DMS79 treated with DMSO at 0.1 percent for 48 hours (cell line): ENCODE measurements at places on chromosomes 2 and 18.

- no peak for DNase-seq
Observed at GRCh38 chr2:113056521-113056920, 2.5 kb upstream of the IL36RN start.

DNA sequence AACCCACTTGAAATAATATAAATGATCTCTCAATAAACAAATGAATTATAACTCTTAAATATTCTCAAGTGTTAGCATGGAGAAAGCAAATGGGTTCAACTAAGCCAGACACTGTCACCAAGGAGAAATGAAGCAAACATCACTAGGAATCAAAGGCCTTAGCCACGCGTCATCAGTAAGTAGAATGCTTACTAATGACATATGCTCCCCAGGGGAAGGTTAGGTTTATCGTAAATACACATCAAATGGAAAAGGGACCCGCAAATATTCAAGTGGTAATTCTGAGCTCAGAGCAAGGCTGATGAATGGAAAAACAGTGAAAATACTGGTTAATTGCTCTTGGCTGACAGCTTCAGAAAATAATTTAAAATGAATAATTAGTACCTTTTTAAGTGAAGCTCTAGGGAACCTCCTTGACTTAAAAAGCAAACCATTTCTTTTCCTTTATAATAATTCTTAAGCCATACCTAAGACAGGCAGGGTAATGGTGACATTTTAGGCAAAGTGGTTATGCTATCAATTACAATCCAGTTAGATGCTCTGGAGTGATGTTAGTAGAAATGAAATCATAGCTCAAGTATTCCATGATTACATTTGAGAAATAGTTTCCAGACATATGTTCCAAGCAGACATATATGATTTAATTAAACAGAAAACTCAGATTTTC is 101.5 kb downstream of the ALPK2 start:
- DNase-seq = peak; percentile 77

DNA sequence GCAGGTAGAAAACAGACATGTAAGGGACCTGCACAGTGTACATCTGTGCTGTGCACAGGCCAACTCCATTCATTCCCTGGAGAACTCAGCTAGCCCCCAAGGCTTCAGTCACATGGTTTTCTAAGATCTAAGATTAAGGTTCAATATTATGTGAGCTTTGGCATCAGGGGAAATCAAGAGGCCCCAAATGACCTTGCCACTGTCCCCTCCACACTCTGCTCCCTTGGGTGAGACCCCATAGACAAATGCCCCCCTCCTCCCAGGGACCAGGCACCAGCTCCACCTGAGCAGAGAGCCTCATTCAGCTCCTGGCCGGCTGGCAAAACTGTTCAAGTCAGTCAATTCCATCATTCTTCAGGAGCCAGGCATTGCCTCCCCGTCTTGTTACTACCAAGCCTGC is 93.6 kb upstream of the TMEM18 start:
- DNase-seq = no peak

DNA sequence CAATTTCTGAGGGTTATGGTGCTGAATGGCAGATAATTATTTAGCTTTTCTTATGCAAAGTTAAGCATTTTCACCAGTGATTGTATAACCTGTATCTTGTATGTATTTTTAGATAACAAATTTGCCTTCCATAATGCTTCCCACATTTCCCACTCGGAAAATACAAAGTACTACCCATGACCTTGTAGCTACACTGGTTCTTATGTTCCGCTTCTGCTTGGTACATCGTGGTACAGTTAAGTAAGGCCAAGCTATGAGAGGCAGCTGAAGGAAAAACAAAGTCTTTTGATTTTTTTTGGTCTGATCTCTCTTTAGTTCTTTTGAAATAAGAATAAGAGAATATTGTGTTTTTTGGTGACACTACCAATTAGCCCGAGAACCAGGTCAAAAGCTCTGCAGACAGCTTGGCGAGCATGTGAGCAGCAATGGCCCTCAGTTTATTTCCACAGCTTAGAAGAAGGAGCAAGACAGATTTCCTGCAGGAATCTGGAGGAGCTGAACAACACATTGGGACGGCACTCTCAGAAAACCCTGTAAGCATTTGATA is 26.8 kb downstream of the SH3YL1 start:
- no peak for DNase-seq

GRCh38 chr18:34492652-34493051 is 217.4 kb upstream of the DTNA start:
- peak; percentile 19 for DNase-seq

GRCh38 chr2:40859617-40860016 is 407.7 kb upstream of the SLC8A1 start:
- no peak for DNase-seq

DNA sequence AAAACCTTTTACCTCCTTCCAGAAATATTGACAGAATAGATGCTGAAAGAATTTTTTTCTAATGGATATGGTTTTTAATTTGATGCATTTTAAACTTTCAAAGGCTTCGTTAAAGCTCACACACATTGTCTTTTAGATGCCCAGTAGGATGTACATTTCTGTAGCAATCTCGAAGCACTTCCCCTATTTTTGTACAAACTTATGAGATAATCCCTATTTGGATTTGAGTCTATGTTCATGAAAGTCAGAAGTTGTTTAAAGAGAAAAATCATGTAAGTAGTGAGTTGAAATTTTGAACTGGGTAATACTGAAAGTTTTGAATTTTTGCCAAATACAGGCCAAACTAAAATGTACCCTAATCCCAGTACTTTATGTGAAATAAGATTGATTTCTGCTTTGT is 38.1 kb upstream of the MMADHC start:
- DNase-seq = no peak

- DNase-seq = no peak
Observed at GRCh38 chr2:112345030-112346027, 69.9 kb downstream of the ZC3H6 start.

- DNase-seq = no peak
Observed at GRCh38 chr2:168159754-168160585, 87.4 kb downstream of the STK39 start.

DNA sequence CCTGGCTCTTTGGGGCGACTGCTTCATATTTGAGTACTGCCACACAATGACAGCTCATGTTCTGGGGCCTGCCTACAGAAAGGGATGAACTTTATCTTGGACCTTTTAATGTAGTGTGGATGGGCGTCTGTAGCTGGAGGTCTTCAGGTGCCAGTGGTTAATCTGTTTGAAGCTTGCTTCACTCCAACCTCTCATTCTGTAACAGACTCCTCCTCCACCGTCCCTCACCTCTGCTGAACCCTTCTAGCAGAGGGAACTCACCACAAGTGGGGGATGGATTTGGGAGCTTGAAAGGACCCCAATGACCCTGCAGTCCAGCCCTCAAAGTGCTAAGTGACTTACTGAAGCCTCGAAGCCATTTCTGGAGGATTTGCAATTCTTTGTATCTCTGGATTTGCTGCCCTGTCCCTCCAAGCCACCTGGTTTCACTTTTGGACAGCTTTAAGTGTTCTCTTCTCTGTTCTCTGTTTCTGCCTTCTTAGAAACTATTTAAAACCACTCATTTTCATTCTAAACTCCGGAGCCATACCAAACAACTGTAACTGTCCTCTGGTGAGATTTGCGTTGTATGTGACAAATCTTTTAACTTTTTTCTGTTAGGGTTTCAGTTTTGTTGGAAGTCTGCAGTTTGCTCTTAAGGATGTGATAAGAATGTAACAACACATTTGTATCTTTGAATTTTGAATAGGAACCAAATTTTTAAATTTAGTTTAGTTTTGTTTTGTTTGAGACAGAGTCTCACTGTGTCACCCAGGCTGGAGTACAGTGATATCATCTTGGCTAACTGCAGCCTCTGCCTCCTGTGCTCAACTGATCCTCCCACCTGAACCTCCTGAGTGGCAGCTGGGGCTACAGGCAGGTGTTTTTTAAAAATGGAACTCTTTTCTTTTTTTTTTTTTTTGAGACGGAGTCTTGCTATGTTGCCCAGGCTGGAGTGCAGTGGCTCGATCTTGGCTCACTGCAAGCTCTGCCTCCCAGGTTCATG is 37.0 kb upstream of the CASP8 start:
- no peak for DNase-seq

- DNase-seq = no peak
Observed at GRCh38 chr2:123532126-123532525, 493.0 kb upstream of the CNTNAP5 start.

- no peak for DNase-seq
Observed at GRCh38 chr2:239700686-239701345, 300.0 kb upstream of the HDAC4 start.

- no peak for DNase-seq
Observed at GRCh38 chr2:215022418-215022817, 116.0 kb downstream of the ABCA12 start.

- no peak for DNase-seq
Observed at GRCh38 chr18:21739604-21740537, 721 bp upstream of the MIB1 start.

GRCh38 chr2:60331115-60331809 is 222.2 kb downstream of the BCL11A start:
- DNase-seq = peak; percentile 89

- no peak for DNase-seq
Observed at GRCh38 chr2:129078548-129078947, 759.9 kb upstream of the HS6ST1 start.

- DNase-seq = no peak
Observed at GRCh38 chr18:3066341-3067110, 53.6 kb upstream of the LPIN2 start.

DNA sequence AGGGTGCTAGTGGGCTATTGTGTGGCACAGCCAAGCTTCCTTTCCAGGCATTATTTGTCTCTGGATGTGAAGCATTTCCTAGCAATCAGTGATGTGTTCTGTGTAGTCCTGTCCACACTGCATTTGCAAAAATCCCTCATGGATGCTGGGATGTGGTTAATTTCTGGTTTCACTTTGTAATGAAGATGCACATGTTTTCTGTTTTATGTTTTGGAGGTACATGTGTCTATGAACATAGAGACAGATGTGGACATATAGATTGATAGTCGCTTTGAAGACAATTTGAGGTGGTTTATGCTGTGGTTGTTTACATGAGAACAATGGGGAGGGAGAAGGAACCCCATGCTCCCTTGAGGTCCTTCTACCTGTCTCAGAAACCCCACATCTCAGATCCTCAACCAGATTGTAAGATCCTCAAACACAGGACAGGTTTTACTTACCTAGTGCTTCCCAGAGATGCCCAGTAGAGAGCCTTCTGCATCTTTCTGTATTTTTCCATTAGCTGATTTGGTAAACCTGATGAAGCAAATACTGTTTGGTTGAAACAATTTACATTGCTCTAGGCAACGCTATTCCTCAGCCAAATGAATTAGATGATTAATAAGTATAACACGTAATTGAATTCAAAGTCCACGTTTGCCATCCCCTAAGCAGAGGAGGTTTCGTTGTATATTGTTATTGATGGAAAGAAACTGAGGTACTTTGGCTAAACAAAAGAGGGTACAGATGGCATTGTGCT is 204.4 kb downstream of the SPP2 start:
- no peak for DNase-seq

- peak; percentile 85 for DNase-seq
Observed at GRCh38 chr2:219684721-219685689, 57.6 kb downstream of the SLC4A3 start.

GRCh38 chr2:188966079-188966571 is 8.0 kb upstream of the COL3A1 start:
- no peak for DNase-seq

DNA sequence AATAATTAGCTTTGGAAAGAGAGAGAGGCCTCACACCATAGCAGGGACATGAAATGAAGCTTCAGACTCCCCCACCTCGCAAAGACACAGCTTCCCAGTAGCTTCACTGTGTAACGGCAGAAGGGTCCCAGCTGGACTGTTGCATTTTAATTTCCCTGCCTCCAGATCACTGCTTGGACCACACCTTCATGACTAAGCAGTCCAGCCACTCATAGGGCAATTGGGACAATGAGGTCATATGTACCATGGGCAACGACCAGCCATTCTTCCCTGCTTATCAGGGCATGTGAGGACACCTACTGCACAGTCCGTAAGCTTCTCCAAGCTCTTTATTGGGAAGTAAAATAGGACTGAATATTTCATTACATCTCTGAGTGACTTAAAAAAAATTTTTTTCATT is 183.0 kb downstream of the MREG start:
- DNase-seq = no peak

DNA sequence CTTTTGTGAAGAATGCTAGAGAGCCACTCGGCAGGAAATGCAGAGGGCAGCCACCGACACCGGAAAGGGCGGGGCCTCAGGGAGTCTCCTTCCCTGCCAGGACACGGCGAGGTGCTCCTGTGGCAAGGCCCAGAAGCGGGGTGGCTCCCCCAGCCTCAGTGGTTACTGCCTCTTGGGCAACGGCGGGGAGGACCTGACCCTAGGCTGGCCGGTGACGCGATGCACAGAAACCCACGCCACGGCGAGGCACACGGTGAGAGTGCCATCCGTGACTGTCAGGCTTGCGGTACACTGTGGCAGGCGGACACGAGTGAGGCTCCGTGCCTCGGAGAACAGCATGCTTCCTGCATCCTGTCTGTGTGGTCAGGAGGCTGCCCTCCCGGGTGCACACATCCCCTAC is 47.8 kb downstream of the ZAP70 start:
- DNase-seq = no peak

DNA sequence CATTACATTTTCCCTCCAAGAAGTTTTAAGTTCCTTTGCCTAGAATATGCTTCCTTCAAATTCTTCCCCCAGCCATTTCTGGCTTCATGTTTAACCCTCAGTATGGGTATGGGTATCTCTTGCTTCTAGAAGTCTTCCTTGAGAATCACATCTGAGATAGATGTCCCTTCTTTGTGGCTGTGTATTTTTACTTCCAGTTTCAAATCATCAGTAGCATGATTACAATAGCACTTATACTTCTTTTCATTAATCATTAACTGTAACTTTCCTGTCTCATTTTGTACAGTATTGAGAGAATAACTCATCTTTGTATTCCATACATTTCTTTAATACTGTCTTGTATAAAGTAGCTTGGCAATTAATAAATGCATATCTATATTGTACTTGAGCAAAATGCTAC is 17.3 kb upstream of the PDE1A start:
- no peak for DNase-seq

DNA sequence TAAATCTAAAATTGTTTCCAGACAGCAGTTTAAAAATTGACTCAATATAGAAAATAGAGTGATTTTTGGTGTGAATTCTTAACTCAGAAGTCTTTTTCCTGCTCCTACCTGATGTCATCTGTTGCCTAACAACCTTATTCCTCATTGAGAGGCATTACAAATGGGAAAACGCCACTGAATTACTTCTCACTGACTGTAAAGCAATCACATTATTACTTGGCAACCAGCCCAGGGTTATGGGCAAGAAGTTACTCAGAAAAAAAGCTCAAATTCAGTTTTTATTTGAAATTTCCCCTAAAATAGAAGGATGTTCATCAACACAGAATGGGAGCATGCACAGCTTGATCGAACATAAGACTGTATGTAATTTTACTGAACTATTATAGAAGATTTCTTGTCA is 201.8 kb upstream of the GULP1 start:
- DNase-seq = no peak

GRCh38 chr2:199356412-199356811 is 101.3 kb downstream of the SATB2 start:
- DNase-seq = no peak
